ENCODE measurements at places on chromosomes 16 and 17. TPM values are rescaled to one million over a fixed set of nuclear protein-coding genes. Genes with fewer than 3 reads are reported as not detected.

PRSS36 gene
- 0.55 TPM for total RNA-seq

CWC25 gene
- total RNA-seq = 14.4 TPM

KRT9 gene
- total RNA-seq = not detected

ACSM3 gene
- total RNA-seq = 14.4 TPM

CCT6B gene
- total RNA-seq = 1.7 TPM

KRT31 gene
- total RNA-seq = not detected

KRTAP9-2 gene
- total RNA-seq = not detected

TBC1D3C gene
- total RNA-seq = not detected

RPL19 gene
- total RNA-seq = 4,555 TPM

CA5A gene
- total RNA-seq = not detected

CTRB1 gene
- total RNA-seq = not detected

RRN3 gene
- total RNA-seq = 40.3 TPM

KRT15 gene
- total RNA-seq = 1.3 TPM

NLE1 gene
- total RNA-seq = 19.3 TPM

USP10 gene
- total RNA-seq = 57.6 TPM

TPSB2 gene
- not detected for total RNA-seq

OSGIN1 gene
- total RNA-seq = 4.4 TPM

KRT33A gene
- total RNA-seq = not detected
